RPMI7951 (cell line): ENCODE measurements at places on chromosomes 4 and X. TPM values are rescaled to one million over a fixed set of nuclear protein-coding genes. Genes with fewer than 3 reads are reported as not detected.

- DNase-seq = no peak
Measured at GRCh38 chr4:106253364-106254129, 62.5 kb downstream of the TBCK start.

DNA sequence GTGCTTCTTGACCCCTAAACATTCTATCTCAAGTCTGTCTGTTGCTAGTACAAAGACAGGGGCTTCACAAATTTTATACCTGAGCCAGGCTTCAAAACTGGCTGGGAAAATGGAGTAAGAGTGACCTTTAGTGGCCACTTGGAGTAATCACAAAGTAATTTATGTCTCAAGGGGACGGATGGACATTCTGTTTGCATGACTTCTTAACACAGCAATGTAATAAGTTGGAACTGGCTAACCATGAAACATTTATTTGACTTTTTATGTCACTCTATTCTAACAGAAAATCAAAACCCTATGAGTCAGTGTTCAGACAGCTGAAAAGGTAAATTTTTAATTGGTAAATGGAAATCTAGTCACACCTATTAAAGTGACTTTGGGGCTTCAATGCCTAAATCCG is 600.6 kb downstream of the ANKRD50 start:
- DNase-seq = peak; percentile 79

DNA sequence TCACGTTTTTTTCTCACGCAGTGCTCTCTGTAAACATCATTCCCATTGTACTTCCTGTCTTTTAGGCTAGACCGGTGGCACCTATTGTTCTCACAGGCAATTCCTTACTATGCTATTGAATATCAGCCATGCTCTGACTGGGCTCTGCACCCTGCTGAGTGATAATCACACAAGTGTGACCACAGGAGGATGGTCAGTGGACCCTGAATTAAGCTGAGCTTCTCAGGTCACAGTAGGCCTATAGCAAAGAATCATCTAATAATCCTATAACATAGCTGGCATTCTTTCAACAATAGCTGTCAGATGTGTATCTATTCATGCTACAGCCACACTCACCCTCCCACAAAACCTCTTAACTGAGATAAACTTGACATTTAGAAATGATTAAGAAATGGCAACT is 2399.8 kb upstream of the TENM3 start:
- DNase-seq = no peak

DNA sequence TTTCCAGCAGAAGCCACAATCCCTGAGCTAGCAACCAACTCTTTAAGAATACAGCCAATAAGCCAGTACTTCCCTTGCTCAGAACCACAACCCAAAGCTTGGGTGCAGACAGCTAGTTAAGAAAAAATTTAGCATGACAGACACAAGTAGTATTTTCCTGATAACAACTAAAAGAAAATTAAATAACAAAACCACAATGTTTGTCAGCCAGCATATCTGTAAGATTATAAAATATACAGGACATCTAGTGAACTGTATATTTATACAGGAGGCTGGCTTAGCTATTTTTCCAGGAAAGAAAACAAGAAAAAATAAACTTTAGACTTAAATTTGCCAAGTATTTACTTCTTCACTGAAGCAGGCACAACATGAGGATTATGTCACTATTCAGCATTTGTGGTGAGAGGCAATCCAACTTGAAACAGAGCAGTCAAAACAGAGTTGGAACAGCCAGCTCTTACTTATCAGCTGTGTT is 6.6 kb downstream of the PF4V1 start:
- DNase-seq = no peak

GRCh38 chrX:118675326-118675965 is 52.0 kb upstream of the IL13RA1 start:
- DNase-seq = no peak

GRCh38 chrX:16797358-16797757 is 11.1 kb downstream of the TXLNG start:
- DNase-seq = peak; percentile 65

GRCh38 chrX:78387364-78387763 is 60.0 kb upstream of the CYSLTR1 start:
- no peak for DNase-seq

GRCh38 chr4:54872261-54872660 is 214.5 kb downstream of the KIT start:
- peak; percentile 23 for DNase-seq

GRCh38 chrX:141439651-141440050 is 144.9 kb downstream of the SPANXA1 start:
- DNase-seq = no peak

DNA sequence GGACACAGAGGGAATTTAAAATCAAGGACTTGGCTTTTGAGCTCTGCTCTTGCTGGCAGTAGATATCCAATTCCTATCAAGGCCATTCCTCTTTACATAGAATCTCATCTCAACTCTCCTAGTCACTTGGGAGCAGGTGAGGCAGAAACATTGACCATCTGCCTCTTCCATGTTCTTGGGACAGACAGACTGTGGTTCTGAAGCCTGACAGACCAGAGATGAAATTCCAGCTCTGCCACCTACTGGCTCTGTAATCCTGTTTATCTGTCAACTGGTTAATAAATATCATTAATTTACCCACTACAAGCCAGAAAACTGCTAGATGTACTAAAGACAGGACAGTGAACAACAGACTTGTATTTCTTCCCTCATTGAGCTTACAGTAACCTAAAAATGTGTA is 300.8 kb downstream of the ADGRL3 start:
- no peak for DNase-seq

DNA sequence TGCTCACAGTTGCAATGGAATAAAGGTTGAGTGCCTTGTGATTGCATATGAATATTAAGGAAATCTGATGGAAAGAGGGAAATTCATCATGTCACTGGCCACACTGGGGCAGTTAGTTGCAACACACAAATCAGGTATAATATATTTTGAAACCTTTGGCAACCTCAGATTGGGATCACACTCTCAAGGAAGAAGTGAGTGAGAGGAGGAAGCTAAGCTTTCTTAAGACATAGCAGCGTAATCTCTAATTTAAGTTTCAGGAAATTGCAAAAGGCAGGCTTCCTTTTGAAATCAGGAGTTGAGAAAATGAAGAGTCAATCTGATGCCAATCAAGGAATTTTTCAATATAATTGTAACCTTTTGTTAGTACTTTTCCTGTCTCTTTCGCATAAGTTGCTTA is 12.3 kb upstream of the CLTRN start:
- DNase-seq = no peak

GRCh38 chrX:138875472-138875871 is 164.0 kb upstream of the FGF13 start:
- DNase-seq = no peak

DNA sequence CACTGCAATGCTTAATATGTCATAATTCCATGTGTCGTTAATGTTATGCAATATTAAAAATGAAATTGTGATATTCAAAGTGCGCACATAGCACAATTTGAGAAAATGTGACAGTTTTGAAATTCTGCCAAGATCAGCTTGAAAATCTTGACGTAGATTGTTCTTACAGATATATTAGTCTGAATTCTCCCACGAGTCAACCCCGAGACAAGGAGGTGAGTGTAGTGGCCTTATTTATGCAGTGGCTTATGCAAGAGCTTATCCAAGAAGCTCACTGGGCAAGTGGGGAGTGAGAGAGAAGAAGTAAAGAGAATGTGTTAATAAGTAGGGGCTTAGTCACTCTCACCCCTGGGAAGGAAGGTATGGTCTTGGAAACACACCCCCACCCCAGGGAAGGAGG is 286.1 kb upstream of the STS start:
- no peak for DNase-seq

DNA sequence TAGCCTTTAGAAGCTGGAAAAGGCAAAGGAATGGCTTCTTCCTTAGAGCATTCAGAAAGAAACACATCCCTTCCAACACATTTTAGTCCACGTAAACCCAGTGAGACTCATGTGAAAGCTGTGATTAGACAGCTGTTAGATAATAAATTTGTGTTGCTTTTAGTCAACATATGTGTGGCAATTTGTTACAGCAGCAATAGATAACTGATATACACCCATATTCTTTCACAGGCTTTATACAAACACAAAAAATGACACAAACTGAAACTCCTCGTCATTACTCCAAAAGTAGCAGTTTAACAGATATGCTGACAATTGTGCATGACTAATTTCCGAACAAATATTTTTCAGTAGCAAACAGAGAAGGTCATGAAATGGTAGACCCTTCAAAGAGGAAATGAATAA is 65.3 kb downstream of the ANTXR2 start:
- no peak for DNase-seq

DNA sequence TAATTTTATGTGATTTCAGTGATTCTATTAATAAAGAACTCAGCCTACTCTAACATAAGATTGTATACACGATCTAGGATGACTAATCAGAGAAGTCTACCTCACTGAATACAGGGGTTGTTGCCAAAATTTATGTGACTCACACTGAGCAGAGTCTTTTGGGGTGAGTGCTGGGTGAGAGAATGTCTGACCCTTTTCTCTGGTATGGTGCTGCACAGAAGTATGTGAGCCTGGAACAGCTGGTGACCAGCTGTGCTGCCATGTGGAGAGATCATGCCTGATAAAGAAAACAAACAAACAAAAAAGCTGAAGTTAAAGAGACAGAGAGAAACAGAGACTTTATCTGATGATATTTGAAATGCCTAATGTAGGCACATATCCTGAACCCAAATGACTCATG is 618.1 kb upstream of the GRIA3 start:
- peak; percentile 96 for DNase-seq

GRCh38 chr4:98318521-98318920 is 57.3 kb downstream of the RAP1GDS1 start:
- DNase-seq = no peak

DNA sequence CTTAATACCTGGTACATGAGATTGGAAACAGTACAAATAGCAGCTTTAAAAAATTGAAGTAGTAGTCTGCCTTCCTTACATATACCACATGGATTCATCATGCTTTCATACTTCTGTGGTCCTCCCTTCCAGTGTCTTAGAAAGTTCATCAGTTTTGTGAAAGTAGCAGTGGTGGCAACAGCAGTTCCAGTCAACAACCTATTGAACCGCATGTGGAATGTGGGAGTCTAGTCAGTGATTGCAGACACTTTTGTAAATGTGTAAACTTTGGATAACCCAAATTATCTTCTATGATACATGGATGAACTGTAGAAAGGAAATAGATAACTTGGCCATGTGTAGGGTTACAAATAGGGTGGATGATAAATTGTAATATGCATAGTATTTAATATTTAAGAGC is 34.1 kb downstream of the FNIP2 start:
- no peak for DNase-seq

GRCh38 chr4:99855678-99856077 is 38.5 kb downstream of the LAMTOR3 start:
- no peak for DNase-seq

DNA sequence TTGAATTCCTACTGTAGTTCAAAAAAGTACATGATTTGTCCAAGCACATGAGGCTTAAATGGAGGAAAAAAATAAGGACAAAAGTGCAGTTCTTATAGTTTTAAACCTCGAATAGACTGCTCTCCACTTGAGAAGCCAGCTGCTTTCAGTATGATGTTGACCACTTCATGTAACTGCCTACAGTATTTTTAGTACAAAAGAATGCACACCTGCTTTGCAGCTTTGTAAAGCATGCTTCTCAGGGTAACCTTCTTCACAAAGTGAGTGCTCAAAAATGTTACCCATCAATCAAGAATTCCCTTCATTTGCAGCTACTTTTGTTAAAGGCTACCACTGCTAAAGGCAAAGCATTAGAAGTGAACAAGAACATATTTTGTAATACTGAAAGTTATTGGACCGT is 83.4 kb upstream of the FAM47B start:
- no peak for DNase-seq

DNA sequence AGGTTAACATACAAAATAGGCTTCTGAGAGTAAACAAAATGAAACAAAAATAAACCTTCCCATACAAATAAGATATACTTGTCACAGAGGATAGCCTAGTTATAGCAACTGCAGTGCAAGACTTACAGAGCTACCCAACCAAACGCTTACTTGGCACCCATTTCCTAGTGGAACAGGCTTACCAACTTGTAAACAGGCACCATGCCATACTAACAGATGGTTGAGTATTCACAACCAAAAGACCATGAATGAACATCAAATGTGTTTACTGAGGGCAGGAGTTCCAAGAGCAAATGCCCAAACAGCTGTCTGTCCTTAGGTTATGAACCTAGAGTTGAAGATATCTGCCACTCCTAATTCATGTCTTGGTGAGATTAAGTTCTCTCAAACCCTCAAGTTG is 2629.2 kb downstream of the PCDH7 start:
- DNase-seq = no peak

GRCh38 chr4:111066887-111067286 is 444.0 kb upstream of the PITX2 start:
- DNase-seq = peak; percentile 1

GRCh38 chr4:87317527-87317926 is 5.2 kb downstream of the HSD17B13 start:
- DNase-seq = no peak

GRCh38 chrX:155314260-155314659 is 20.2 kb downstream of the CLIC2 start:
- DNase-seq = no peak

GRCh38 chr4:100936661-100937375 is 410.5 kb downstream of the PPP3CA start:
- no peak for DNase-seq

GRCh38 chrX:20393944-20394343 is 127.2 kb upstream of the RPS6KA3 start:
- DNase-seq = no peak

DNA sequence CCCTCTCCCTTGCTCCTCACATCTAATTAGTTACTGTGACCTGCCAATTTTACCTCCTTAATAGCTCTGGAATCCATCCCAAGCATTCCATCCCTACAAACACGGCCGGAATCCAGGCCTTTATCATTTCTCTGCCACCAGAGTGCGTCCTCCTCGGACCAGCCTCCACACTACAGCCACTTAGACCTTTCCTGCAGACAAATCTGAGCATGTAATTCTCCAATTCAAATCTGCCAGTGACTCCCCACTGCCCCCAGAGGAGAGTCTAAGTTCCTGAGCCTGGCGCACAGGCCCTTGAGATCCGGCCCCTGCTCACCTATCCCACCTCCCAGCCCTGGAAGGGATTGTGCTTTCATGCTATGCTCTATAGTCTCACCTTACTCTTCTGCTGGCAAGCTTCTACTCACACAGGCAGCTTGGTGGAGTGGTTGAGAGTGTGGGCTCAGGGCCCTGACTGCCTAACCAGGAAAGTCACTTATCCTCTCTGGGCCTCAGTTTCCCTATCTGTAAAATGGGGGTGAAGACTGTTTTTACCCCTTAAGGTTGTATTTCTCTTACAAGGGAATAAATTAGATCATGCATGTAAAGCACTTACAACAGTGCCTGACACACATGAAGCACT is 31.2 kb downstream of the PJA1 start:
- DNase-seq = peak; percentile 73

- DNase-seq = peak; percentile 67
Measured at GRCh38 chr4:24765376-24765988, 29.9 kb upstream of the SOD3 start.

The ZNF185 gene
- 2.9 and 3.3 TPM in 2 replicates for total RNA-seq

The UGT2B17 gene
- not detected in 2 replicates for total RNA-seq

The UGT2B7 gene
- 0.10 TPM in 1 of 2 replicates, not detected in the other for total RNA-seq

The ZNF157 gene
- total RNA-seq = 0.48 and 0.59 TPM in 2 replicates

The MSX1 gene
- total RNA-seq = 6.4 and 7.6 TPM in 2 replicates

The GAGE12E gene
- not detected in 2 replicates for total RNA-seq

The RAB39B gene
- 0.10 and 0.48 TPM in 2 replicates for total RNA-seq

The SUPT20HL2 gene
- total RNA-seq = 0.24 TPM in 1 of 2 replicates, not detected in the other

The RPA4 gene
- 0.10 TPM in 1 of 2 replicates, not detected in the other for total RNA-seq

The SMIM31 gene
- total RNA-seq = not detected in 2 replicates

The SSX4B gene
- total RNA-seq = 0.36 TPM in 1 of 2 replicates, not detected in the other

The UGT2B11 gene
- not detected in 2 replicates for total RNA-seq

The NOX1 gene
- not detected in 2 replicates for total RNA-seq

The MPP1 gene
- total RNA-seq = 13.8 and 14.3 TPM in 2 replicates
